Iris pigment epithelial cell (primary cell): ENCODE measurements at places on chromosomes 5 and 9.

GRCh38 chr5:141941307-141941706, 16.7 kb downstream of the PCDH12 start:
- no peak for DNase-seq

GRCh38 chr5:158313733-158314464, 455.0 kb upstream of the CLINT1 start:
- no peak for DNase-seq

- DNase-seq: no peak
Measured at GRCh38 chr5:86439593-86440110, 178.1 kb upstream of the COX7C start.

DNA sequence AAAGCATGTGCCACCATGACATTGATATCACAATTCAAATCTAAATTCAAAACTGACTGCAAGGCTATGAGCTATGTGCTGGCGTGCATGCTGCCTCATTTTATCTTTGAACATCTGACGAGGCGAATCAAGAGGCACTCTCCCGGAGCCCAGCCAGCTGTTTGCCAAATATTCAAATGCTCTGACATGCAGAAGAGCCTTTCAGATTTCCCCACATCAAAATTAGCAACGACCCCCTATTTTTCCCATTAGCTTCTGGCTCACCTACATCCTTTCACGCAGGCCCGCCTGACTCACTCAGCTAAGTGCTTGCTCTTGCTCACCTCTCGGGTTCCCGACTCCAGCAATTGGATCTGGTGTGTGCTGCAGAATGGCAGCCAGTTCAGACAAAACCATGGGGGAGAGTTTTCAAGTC, 159.0 kb downstream of the NR2F1-AS1 start:
- no peak for DNase-seq

DNA sequence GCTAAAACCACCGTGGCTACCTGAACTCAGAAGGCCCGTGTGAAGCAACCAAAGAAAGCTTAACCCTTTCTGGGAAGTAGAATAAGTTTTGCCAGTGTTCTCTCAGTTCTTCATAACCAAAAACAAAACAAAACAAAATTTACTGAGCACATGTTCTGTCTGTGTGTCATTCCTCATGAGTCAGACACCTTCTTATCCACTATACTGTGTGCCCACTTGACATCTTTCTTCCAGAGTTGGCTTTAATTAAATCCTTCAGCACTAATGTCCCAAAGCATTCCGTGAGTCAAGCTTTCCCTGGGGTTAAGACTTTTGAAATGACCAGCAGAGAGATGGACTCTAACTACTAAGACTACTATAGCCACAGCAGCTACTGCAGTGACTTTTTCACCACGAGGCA, 61.3 kb downstream of the GLIS3 start:
- peak; percentile 73 for DNase-seq

- no peak for DNase-seq
Measured at GRCh38 chr5:132499440-132500243, 9.1 kb upstream of the IRF1 start.

DNA sequence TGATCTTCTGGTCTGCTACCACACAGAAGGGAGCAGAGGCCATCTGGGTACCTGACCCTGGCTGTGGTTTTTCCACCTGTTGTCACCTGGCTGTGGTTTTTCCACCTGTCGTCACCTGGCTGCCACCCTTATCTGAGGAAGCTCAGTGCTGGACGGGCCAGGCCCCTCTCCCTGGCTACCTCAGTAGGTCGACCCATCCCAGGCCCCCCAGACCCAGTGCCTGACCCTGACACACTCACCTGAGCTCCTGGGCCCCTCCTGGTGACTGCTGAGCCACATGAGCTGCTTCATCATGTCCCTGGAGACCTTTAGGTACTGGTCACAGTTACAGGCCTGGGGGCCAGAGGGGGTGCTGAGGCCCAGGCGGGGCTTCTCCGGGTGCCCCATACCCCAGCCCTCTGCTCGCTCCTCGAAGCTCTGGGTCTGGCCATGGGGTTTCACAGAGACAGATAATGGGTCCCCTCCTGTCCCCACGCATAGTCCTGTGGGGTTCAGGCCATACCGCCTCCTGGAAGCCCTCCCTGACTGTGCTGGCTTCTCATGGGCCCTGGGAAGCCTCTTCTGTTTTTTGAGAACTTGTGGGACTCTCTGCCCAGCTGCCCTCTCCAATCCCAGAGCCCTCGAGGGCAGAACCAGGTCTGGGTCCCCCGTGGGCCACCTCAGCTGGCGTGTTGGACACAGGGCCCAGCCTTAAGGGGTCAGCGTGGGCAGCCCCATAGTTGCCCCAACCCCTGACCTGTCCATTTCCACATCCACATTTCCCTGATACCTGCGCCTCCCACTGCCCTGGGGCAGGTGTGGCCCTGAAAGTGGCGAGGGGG, 7.5 kb upstream of the NRARP start:
- DNase-seq: no peak

GRCh38 chr5:64594601-64595000, 88.8 kb downstream of the RGS7BP start:
- DNase-seq: no peak

- DNase-seq: no peak
Measured at GRCh38 chr9:128056887-128057723, 10.0 kb downstream of the NAIF1 start.

DNA sequence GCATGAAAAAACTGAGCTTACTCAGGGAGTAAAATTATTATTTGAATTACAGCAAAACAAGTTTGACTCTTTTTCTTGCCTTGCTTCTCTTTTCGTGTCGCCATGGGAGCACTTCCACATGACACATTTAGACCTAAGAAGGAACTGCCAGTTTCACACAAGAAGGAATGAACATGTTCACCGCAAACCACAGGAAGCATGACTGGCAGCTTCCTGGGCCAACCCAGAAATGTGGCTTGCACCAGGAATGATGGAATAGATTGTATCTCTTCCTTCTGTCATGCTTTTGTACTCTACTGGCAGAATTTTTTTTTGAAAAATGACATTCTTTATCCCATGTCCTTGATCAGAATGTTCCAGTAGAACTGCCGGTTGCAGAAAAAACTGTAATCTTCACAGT, 32.9 kb upstream of the MAN2A1 start:
- peak; percentile 79 for DNase-seq

- DNase-seq: no peak
Measured at GRCh38 chr5:65819905-65820240, 97.9 kb downstream of the NLN start.

DNA sequence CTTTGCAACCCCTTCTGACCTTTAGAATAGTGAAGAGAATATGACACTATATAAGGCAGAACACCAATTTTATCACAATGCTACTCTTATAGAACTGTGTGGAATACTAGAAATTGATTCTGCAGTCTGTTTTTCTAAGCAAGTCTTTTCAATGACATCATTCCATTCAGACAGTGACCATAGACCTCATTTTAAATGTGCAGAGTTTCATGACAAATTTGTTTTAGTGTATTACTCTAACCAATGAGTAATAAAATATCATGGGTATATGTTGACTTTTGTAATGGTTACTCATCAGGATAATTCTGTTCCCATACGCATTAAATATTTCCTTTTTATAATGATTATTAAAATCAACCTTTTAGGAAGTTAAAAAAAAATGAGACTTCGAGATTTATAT, 219.9 kb downstream of the COX7C start:
- no peak for DNase-seq

DNA sequence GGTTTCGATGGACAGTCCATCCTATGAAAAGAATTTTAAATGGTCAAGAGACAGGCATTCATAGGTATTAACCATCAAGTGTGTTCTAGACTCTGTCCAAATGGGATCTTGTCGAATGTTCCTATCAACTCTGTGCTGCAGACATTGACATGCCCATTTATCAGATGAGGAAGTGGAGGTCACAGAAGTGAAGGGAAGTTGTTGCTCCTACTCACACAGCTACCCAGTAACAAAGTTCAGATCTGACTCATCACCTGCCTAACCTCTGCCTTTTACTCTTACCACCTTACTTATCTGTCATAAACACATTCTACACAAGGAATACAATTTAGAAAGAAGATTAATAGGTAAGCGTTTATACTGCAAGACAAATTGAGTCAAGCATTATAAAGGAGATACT, 426.2 kb upstream of the BRINP1 start:
- DNase-seq: no peak

DNA sequence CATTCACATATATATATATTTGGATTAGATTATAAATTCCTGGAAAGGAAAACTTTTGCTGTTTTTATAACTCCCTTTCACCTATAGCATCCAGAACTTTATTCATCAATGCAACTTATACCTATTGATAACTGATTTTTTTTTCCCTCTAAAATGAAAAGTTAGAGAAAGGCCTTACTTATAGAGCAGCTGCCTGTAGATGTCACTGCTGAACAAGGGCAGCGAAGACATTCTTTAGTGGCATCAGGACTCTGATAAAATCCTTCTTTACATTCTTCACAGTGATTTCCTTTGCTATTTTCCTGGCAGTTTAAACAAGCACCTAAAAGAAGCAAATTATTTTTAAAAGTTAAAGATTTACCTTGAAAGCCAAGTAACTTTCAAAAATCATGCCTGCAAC, 32.3 kb upstream of the CDK5RAP2 start:
- DNase-seq: no peak

DNA sequence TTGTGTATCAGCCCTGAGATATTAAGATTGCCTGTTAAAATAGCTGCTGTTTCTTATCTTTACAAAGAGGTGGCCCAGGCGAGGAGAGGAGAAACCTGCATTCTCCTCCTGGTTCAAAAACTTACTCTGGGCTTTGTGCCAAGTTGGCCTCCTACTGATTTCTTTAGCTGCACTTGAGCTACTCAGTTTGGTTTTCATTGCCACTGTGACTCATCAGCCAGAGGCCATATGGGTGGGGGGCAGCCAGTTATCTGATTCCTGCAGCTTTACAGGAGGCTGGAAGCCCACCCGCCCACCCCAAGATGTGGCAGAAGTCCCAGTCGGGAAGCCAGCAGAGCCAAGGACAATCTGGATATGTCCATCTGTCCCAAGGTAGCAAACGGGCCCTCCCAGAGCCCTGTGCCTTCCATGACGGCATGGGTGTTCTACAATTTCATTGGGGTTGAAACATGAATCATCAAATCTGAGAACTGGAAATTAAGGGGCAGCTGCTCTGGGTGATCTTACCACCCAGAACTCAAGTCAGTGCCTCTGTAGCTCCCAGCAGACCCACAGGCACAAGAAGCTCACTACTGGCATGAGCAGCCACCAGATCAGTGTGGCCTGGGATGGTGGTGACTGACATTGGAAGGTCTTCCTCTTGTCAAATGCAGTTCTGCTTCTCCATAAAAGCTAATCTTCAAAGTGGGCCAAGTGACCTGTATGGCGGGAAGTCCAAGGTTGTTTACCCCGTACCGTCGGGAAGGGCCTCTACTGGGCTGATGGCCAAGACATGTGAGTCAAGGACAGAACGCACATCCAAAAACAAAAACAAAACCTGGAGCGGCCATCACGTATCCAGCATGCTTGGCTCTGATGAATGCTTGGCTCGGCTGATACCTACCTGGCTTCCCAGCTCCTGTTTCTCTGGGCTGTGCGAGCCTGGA, 15.6 kb downstream of the FCN2 start:
- peak; percentile 85 for DNase-seq

- DNase-seq: no peak
Measured at GRCh38 chr5:124394700-124395245, 351.7 kb downstream of the ZNF608 start.

DNA sequence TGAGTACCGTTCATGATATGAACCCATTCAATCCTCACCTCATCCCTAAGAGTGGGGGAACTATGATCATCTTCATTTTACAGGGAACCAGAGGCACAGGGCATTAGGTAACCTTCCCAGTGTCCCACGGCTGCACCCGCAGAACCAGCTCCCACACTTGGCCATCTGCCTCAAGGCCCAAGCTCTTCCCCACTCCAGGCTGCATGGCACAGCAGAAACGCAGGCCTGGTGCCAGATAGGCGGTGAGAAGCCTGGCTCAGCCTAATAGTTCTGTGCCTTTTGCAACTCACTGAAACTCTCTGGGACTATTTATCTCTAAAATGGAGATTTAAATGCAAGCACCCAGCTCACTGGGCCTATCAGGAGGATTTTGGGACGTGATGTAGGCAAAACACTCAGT, 90.8 kb upstream of the ZNF618 start:
- DNase-seq: no peak

GRCh38 chr5:153960269-153961215, 78.2 kb downstream of the FAM114A2 start:
- DNase-seq: no peak

- DNase-seq: no peak
Measured at GRCh38 chr9:14956208-14956607, 46.0 kb upstream of the FREM1 start.

GRCh38 chr5:119860463-119860862, 231.1 kb downstream of the FAM170A start:
- no peak for DNase-seq

DNA sequence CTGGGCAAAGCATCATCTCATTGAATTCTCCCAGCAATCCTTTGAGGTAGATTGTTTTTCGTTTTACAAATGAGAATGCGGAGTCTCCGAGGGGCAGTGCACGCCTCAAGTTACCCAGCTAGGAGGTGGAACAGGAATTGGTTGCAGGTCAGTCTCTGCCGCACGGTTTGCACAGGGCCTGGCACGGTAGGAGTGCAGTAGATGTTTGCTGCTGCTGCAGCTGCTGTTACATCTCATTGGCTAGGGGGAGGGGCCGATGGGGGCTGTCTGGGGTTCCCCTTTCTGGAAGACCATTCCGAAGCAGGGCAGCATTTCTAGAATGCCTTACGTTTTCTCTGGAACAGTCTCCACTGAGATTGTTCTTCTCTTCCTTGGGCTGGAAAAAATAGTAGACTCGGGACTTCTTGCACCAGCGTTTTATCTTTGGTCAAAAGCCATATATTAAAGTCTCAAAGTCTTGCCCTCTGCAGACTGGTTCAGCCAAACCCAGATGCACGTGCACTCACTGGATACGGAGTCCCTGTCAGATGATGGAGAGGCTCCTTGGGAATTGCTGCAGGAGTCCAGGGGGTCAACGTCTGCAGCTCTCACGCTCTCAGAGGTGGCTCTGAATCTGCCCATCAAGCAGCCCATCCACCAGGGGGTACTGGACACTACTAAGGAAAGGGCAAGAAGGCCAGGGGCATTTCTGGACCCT, 1.2 kb downstream of the USP20 start:
- no peak for DNase-seq

- peak; percentile 88 for DNase-seq
Measured at GRCh38 chr5:14167211-14167845, 24.2 kb downstream of the TRIO start.

DNA sequence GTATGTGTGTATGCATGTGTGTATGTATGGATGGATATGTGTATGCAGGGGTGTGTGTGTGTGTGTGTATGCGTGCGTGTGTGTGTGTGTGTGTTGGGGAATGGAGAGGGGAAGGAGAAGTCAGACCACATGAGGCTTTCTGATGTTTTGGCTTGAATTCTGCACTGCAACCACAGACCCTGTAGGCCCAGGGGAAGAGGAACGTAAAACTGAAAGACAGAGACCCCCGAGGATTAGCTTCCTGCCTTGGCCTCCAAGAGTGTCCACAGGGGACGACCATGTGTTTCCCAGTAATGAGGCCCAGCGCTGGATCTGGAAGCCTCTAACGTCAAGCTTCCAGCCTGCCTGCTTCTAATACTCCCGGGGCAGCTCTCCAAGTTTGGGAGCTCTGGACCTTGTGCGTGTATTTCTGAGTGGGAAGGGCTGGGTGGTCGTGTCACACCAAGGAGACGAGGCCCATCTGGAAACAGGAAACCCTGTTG, 5.8 kb downstream of the DCANP1 start:
- no peak for DNase-seq

GRCh38 chr5:64603676-64604075, 86.6 kb upstream of the SHISAL2B start:
- DNase-seq: no peak
